ENCODE measurements at places on chromosomes 2 and 18.

GRCh38 chr2:60415814-60416213, 137.6 kb downstream of the BCL11A start:
- no peak for DNase-seq

DNA sequence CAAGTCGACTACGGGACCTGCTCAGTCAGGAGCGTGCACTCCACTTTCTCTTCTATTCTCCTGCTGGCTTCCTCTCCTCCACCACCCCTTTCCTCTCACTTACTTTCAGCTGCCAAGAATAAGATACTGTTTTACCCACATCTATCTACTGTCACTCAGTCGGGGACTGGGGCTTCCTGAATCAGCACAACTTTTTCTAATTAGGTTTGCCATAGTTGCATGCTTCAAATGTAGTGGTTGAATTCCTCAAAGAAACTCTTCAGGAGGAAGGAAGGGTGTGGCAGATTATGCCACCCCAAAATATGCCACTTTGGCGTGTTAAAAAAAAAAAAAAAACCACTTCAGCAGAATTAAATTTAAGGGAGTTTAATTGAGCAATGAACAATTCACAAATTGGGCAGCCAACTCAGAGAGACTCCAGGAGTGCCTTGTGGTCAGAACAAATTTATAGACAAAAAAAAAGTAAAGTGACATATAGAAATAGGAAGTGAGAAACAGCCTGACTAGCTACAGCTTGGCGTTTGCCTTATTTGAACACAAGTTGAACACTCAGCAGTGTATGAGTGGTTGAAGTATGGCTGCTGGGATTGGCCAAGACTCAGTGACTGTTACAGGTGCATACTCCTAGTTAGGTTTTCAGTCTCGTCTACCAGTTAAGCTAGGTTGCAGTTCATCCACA, 32.5 kb upstream of the RMDN2 start:
- no peak for DNase-seq

DNA sequence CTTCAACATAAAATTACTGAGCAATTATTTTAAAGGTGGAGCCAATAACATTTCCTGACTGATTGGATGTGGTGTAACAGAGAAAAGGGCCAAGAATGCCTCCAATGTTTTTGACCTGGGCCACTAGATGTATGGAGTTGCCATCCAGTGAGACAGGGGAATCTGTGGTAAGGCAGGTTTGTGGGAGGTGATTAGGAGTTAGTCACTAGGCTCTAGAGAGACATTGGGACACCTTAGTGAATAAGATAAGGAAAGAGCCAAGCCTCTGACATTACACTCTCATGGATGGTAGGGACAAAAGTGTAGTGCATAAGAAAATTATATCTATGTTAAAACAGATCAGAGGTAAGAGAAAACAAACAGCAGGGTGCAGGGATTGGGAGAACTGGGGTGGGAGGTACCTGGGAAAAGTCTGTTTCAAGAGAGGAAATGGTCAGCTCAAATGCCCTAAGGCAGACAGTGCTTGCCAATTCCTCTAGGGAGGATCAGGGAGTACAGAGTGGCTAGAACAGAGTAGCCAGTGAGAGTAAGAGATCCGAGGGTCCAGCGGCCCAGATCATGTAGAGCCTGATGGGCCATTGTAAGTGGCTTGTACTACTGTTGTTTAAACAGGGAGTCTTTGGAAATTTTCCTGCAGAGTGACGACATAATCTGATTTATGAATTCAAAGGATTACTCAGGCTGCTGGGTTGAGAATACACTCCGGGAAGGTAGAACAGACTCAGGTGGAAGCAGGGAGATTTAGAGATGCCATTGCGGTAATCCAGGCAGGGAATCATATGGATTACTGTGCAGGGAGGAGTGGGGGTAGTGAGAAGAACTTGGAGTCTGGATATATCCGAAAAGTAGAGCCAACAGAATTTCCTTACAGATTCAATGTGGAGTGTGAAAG, 45.7 kb upstream of the CUL3 start:
- no peak for DNase-seq

- no peak for DNase-seq
Observed at GRCh38 chr2:196409376-196409775, 230.1 kb upstream of the CCDC150 start.

GRCh38 chr2:105582952-105583660, 161.6 kb upstream of the NCK2 start:
- DNase-seq: no peak

DNA sequence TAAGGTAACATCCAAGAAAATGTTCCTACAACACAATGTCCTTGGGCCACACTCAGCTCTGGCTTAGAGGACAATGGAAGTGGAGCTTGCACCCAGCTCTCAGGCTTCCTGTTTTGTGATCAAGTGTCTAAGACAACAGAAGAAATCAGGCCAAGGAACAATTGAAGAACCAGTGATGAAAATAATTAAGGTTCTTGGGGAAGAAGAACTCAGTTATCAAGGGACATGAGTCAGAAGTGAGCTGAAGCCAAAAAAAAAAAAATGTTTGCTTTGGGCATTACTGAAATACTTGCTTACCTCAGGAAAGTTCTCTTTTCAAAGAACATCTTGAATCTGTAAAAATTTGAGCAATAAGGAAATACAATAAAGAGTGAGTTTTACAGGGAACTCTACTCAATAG, 299.0 kb downstream of the FBXO15 start:
- DNase-seq: no peak

DNA sequence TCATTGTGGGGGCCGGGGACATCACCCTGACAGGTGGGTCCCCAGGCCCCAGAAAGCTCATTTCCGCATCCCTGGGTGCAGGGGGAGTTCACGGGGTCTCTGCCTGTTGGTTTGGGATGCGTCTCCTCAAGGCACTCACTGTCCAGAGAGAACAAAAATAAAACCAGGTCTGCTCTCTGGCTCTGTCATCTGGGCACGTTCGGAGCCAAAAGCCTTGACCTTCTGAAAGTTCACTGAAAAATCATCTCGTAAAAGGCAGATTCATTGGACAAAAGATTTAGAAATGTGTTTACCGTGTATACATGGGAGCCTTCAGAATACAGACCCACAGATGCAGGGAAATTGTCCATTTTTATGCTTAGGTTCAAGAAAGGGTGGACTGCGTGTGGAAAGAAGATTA, 26.6 kb downstream of the MLPH start:
- DNase-seq: no peak

- DNase-seq: no peak
Observed at GRCh38 chr2:212911011-212911410, 240.4 kb downstream of the IKZF2 start.

DNA sequence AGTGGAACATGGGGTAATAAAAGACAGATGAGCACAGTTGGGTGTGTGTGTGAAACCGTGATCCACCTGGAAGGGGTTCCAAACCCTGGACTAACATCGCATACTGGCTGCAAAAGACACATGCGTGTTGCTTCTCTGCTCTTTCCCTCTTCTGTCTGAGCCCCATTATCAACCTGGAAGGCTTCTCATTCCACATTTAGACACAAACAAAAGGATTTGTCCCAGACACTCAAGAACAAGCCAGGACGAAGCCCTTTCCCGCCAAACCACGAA, 7.0 kb upstream of the SP9 start:
- no peak for DNase-seq

DNA sequence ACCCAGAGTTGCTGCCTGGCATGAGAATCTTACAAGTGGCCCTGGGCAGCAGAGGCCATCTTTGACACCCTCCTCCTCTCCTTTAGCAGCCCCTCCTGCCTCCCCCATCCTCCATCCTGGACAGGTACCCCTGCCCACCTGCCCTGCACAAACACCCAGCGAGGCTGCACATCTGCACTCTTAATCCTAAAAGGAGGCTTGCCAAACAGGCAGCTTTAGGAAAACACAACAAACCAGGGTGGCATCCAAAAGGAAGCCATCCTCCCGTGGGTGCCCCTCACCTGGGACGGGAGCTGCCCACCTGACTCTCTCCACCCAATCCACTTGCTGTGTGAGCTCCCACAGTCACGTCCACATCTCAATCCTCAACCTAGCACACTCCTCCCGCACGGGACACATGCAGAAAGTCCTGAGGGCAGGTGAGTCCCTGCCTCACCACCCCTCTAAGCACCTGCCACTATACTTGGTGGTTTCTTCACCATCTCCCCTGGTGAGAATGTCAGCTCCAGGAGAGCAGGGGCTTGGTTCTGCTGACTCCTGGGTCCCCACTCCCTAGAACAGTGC, 5.8 kb downstream of the BIN1 start:
- no peak for DNase-seq

GRCh38 chr18:11992096-11992790, 10.9 kb downstream of the IMPA2 start:
- no peak for DNase-seq
